ENCODE measurements at places on chromosomes 16 and 17.

DNA sequence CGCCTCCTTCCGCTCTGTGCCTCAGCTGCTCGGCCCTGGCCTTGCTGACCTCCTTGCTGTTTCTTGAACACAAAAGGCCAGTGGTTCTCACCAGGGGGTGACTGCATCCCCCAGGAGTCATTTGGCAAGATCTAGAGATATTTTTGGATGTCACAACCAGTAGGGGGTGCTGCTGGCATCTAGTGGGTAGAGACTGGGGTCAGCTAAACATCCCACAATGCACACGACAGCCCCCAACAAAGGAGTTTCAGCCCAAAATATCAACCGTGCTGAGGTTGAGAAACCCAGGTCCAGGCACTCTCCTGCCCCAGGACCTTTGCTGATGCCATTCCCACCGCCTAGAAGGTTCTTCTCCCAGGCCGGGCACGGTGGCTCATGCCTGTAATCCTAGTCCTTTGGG is 39.7 kb downstream of the ABCC6 start:
- DNase-seq = no peak

GRCh38 chr17:28093999-28094716 is 51.7 kb downstream of the NLK start:
- no peak for DNase-seq

- DNase-seq = no peak
These were observed 256.6 kb upstream of the MYOCD start for GRCh38 chr17:12409082-12409481.

- DNase-seq = no peak
These were observed 372 bp downstream of the CD300A start for GRCh38 chr17:74466828-74467184.

DNA sequence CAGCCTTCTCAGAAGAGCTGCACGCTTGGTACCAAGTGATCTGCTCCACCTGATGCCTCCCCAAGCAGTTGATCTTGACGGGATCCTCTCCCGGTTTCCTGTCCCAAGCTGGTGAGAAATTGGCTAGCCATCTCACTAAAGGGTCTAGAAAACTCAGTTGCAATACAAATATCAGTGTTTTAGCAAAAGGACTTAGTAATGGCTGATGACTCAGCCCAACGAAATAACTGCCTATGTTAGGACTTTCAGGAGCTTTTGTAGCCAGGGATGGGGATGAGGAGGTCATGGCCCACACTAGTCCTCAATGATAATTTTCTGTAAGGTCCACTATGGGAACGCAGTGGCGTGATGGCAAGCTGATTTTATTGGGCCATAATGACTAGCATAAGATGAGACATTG is 23.3 kb upstream of the ENGASE start:
- no peak for DNase-seq

DNA sequence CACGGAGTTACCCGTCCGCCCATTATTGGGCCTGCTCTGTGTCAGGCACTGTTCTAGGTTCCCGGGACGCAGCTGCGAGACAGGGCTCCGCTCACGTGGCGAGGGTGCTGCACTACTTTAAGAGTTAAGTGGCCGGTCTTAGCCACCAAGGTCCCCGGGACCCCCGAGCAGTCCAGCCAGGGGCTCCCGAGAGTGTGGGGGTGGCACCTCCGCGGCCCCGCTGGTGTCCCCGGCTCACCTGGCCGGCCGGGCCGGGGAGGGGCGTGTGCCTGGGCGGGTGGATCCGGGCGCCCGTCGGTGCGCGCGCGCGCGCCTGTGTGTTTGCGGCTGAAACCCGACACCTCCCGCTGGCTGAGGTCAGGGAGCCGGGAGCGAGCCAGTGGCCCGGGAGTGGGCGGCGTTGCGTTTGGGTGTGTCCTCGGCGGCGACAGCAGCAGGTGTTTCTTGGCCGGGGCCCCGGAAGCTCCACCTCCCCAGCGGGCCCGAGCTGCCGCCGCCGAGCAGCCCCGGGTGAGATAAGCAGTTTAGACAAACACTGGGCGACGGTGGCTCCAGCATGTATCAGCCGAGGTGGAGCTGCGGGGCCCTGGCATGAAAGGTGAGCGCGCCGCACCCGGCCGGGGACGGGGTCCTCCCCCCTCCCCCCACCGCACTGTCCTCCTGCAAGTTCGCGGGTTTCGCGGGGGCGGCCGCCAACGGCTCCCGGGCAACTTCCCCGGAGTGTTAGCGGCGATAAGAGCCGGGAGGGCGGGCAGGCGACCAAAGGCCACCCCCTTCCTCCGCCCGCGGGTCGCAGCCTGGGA is at the start of gene GSE1:
Gene GSE1, plus strand, starts transcription at position 522 of the 803 bp plus-strand sequence. Its CDS starts 70 bp downstream, at position 592.
- DNase-seq = peak; percentile 44

GRCh38 chr17:62761884-62762283 is 46.2 kb downstream of the MARCHF10 start:
- no peak for DNase-seq

DNA sequence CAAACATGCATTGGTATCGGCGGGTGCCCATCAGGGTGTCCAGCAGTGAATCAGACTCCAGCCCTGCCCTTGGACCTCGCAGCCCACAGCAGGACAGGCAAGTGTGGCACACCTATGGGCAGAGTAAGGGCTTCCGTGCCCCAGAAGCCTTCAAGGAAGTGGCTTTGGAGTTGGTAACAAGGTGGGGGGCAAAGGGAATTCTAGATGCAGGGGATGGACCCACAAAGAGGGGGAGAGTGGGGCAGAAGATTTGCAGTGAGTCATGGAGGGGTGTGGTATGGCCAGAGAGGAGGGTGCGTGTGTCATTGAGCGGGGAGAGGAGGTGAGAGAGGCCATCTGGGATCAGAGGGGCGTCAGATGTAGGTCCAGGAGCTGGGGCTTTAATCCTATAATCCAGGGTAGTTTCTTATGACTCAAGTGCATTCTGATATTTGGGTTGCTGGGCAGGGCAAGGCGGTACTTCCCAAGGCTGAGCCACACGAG is 8.5 kb upstream of the SPNS2 start:
- no peak for DNase-seq

GRCh38 chr16:89346869-89347268 is 129.4 kb downstream of the ZNF778 start:
- DNase-seq = no peak

DNA sequence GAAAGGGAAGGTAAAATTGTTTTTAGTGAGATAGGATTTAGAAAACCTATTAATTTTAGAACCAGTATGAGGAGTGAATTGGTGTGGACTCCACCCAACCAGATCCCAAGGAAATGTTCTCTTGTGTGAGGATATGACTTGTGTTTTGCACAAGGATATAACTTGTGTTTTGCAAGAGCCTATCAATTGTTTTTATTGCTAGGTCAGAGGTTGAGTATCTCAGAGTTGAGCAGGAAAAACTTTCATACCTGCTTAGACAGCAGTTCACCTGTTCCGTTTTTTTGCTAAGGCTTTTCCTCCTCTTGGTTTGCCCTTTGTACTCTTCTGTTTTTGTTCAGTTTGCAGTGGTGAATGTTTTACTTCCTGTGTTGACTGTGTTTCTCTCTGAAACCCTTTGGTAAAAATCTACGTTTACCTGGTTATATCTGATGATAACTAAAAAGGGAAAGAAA is 5.1 kb downstream of the NBR1 start:
- DNase-seq = no peak

GRCh38 chr16:12524658-12525057 is 279.0 kb downstream of the CPPED1 start:
- no peak for DNase-seq

DNA sequence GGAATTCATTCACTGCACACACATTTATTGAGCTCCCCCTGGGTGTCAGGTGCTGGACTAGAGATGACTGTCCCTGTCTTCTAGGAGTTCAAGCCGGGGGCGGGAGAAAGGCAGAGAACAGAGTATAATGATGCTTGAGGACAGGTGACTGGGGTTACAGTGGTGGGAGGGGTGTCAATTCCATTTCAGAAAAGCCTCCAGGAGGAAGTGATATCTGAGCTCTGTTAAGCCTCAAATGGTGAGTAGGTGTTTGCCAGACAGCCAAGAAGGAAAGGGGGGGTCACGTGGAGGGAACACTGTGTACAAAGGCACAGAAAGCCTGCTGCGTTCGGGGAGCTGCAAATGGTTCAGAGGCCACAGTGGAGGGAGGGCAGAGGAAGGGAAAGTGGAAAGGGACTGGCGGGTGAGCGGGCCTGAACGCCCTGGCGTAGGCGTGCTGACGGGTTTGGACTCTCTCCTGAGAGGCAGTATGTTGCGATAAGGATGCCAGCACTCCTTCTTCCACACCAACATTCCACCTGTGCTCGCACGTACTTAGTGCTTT is 9.7 kb upstream of the NXPH3 start:
- no peak for DNase-seq

Data from T-helper 9 cell (primary cell).